ENCODE measurements at places on chromosomes 6 and 20.

GRCh38 chr6:106964954-106965353 lies 9.6 kb downstream of the CD24 start:
- no peak for DNase-seq

- no peak for DNase-seq
Measured at GRCh38 chr6:3297006-3297405, 38.3 kb downstream of the PSMG4 start.

- no peak for DNase-seq
Measured at GRCh38 chr6:18586133-18586532, 199.0 kb downstream of the RNF144B start.

DNA sequence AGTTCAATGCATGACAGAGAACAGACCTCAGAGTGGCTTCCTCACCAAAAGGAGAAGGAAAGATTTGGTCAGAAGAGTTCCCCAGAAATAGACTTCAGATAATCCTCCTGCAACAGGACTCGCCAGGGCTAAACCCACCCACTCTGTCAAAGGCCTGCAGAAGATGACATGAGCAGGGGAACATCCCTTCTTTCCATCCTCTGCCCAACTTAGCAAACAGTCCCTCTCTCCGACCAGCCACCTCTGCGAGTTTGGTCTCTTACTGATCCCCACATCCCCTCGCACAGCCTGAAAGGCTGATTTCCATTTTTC lies 7.5 kb downstream of the NFATC2 start:
- no peak for DNase-seq

Measured in activated CD4-positive, CD25-positive, alpha-beta regulatory T cell treated with anti-CD3 and anti-CD28 coated beads, Interleukin-2, amount 50 U/mL, for 16 hours (primary cell).